ENCODE measurements at places on chromosomes 1 and 21.
A peak's percentile ranks its signal among the peaks of the same experiment; 100 is the strongest.

DNA sequence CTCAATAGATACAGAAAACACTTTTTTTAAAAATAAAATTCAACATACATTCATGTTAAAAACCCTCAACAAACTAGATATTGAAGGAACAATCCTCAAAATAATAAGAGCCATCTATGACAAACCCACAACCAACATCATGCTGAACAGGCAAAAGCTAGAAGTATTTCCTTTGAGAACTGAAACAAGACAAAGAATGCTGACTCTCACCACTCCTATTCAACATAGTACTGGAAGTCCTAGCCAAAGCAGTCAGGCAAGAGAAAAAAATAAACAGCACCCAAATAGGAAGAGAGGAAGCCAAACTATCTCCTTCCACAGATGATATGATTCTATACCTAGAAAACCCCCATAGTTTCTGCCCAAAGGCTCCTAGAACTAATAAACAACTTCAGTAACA is 46.2 kb upstream of the IVNS1ABP start:
- DNase-seq = no peak

- DNase-seq = peak; percentile 87
Observed at GRCh38 chr21:26140164-26140579, 30.4 kb downstream of the APP start.

- peak; percentile 16 for DNase-seq
Observed at GRCh38 chr1:209406168-209406567, 177.3 kb upstream of the CAMK1G start.

- peak; percentile 99 for DNase-seq
Observed at GRCh38 chr1:179882253-179883039, at the start of gene TOR1AIP1. TOR1AIP1 (plus strand) TSS chr1:179882285; CDS start chr1:179882503, 218 bp downstream.

- no peak for DNase-seq
Observed at GRCh38 chr1:22591576-22591975, 28.3 kb downstream of the EPHA8 start.

- DNase-seq = no peak
Observed at GRCh38 chr21:32481875-32482408, 69.4 kb downstream of the EVA1C start.

Data from suppressor macrophage treated with lipopolysaccharide for 4 hours (primary cell).